ENCODE measurements at places on chromosomes 1 and 21. TPM values are rescaled to one million over a fixed set of nuclear protein-coding genes. Genes with fewer than 3 reads are reported as not detected.

ADCY10 gene
- 0.39 TPM for total RNA-seq

DHRS3 gene
- 276 TPM for total RNA-seq

TMEM201 gene
- total RNA-seq, result 18.4 TPM

KCNJ9 gene
- not detected for total RNA-seq

IL22RA1 gene
- total RNA-seq, result 2.8 TPM

DNASE2B gene
- not detected for total RNA-seq

FAM151A gene
- total RNA-seq, result 5.8 TPM

GSTM3 gene
- 78.4 TPM for total RNA-seq

AKT3 gene
- total RNA-seq, result 29.9 TPM

KISS1 gene
- total RNA-seq, result 0.55 TPM

S100PBP gene
- 27.0 TPM for total RNA-seq

UBE4B gene
- 58.7 TPM for total RNA-seq

KIF14 gene
- 12.8 TPM for total RNA-seq

CLCNKA gene
- 1.6 TPM for total RNA-seq

AIRE gene
- 0.12 TPM for total RNA-seq
